Stimulated activated CD4-positive, alpha-beta T cell treated with anti-CD3 and anti-CD28 coated beads, Interleukin-4, amount 100 ng/mL, for 24 hours (primary cell): ENCODE measurements at places on chromosomes 2 and 18.

GRCh38 chr2:2022941-2023586, 278.7 kb upstream of the PXDN start:
- DNase-seq = no peak

GRCh38 chr18:47983055-47983454, 52.6 kb upstream of the SMAD2 start:
- no peak for DNase-seq

GRCh38 chr2:119350311-119350998, 16.2 kb downstream of the C2orf76 start:
- DNase-seq = no peak

GRCh38 chr18:54616220-54616848, 25.3 kb downstream of the DYNAP start:
- DNase-seq = no peak

- no peak for DNase-seq
Observed at GRCh38 chr2:189066037-189066436, 91.9 kb downstream of the COL3A1 start.
